ENCODE measurements at places on chromosomes 16 and 17.

GRCh38 chr17:79027925-79028491, 4.0 kb downstream of the C1QTNF1 start:
- no peak for DNase-seq

- DNase-seq, result no peak
These were observed 8.9 kb downstream of the LRRC75A start for GRCh38 chr17:16483021-16483645.

- DNase-seq, result no peak
These were observed 3.8 kb upstream of the TMEM100 start for GRCh38 chr17:55726440-55726839.

GRCh38 chr16:711548-712320, 3.2 kb upstream of the METRN start:
- peak; percentile 69 for DNase-seq

- peak; percentile 55 for DNase-seq
These were observed 18.3 kb downstream of the CIITA start for GRCh38 chr16:10895053-10895946.

DNA sequence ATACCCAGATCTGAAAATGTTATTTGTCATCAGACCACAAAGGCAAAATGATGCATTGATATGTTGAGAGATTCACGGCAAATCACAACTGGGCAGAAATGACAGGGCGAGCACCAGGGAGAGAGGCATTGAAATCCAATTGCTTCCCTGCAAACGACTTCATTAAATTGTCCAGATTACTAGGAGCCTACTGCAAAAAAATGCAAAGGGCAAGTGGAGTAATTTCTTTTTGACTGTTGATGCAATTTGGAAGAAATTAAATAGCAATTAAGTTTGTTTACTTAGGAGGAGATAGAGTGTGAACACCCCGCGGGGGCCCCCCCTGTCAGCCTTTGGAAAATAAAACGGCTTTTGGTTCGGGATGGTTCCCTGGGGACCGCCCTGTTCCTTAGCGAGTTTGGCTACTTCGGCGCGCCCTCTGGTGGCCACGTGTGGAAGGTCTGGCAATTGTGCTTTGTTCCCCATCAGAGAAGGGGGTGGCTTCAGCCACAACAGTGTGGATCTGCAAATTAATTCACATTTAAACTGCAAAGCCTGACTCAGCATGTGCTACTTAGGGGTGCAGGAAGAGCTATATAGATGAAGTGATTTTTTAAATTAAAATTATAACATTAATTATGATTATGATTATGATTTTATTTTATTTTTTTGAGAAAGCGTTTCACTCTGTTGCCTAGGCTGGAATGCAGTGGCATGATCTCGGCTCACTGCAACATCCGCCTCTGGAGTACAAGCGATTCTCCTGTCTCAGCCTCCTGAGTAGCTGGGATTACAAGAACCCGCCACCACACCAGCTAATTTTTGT, 14.5 kb upstream of the TMC7 start:
- peak; percentile 77 for DNase-seq

- DNase-seq, result peak; percentile 86
These were observed 1.6 kb downstream of the ZNF598 start for GRCh38 chr16:2008009-2008526.

GRCh38 chr16:12111819-12112218, 135.3 kb downstream of the SNX29 start:
- no peak for DNase-seq

DNA sequence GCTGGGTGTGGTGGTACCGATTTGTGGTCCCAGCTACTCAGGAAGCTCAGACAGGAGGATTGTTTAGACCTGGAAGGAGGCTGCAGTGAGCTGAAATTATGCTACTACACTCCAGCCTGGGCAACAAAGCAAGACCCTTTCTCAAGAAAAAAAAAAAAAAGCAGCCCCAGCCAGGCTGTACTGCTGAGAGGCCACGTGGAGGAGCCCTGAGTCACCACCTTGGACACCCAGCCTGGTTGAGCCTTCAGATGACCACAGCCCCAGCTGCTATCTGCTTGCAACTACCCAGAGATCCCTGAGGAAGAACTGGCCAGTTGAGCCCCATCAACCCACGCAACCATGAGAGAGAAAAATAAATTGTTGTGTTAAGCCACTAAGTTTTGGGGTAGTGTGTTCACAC, 23.6 kb upstream of the GPRC5C start:
- peak; percentile 62 for DNase-seq

DNA sequence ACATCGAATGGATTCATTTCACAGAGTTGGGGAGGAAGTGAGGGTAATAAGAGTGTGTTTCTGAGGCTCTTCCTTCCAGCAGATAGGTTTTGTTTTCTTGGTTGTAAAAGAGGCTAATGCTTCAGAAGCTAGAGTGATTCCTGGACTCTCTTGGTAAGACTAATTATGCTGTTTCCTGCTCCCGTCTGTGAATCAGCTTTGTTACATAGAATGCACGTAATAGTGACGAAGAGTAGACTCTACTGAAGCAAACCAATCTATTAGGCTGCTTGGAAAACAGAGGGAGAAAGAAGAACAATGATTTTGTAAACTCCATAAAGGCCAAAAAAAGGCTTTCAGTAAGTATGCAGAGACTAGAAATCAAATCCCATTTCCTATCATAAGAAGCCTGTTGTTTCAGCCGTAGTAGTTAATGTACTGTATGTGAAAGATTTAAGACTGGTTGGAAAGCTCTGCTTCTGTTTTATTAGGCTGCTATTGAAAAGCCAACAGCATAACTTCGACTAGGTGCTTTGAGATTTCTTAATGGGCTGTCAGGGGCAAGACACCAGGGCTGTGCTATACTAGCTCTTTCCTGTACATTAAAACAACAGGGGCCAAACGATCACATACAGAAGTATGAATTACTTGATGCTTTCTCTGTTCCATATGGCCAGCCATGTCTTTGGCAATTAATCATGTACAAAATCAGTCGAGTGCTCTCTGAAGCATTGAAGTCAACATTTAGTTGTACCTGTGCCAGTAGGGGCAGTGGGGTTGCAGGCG, 219.0 kb downstream of the FTO start:
- DNase-seq, result no peak

DNA sequence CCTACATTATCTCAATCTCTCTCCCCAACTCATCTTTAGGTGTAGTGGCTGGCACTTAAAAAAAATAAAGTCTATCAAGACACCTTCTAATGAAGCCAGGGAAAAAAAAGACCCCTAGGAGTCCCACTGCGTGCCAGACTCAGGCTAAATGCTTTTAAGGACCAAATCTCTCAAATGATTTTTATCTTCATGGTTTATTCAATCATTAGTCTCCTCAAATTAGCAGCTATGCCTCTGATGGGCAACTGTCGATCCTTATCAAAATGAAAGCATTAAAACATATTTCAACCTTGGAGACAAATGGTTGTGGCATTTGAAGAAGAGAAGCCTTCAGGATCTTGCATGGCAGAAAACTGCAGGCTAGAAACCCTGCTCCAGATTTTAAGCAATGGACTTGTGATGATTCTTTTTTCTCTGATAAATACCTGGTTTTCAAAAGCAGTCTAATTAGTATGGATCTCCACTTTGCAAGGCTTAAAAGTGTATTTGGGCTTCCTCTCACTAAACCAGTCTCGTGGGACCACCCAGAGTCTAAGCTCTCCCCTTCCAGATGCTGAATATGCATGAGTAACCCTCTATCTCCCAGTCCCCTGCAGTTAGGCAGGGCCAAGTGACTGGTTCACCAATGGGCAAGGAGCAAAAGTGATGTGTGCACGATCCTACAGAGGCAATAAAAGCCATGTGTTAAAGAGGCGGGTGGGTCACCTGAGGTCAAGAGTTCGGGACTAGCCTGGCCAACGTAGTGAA, 14.9 kb downstream of the ITPRIPL2 start:
- DNase-seq, result no peak

DNA sequence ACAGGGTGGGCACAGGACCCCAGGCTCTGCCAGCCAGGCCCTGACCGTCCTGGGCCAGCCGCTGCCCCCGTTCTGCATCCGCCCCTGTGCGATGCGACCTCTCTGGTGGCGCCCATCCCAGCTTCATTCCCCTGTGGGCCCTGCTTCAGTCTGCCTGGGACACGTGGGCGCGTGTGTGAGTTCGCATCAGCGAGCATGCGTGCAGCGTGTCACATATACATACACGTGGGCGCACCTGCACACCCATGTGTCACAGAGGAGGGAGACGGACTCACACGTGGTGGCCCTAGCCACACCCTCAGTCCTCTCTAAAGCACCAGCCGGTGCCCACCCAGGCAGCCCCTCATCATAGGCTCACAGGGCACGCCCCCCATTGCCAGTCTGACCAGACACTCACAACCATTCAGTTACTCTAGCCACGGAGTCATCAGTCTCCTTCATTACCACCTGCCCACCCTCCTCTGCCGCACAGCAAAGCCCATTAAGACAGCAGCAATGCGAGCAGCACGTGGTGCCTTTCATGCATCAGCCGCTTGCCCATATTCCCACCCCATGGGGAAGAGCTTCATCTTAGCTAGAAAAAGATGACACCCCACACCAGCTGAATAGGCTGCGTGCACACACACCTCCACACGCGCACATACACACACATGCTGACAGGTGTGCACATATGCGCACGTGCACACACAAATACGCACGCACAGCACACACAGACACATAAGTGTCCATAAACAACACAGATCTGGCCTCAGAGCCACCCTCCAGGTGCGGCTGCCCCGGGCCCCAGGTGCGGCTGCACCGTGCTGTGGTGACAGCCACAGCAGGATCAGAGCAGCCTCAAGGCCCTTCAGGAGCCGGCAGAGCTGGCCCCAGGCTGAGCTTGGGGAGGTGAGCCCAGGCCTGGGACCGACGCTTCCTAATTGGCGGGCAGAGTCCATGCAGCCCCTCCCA, 9.5 kb upstream of the CDH15 start:
- DNase-seq, result no peak

GRCh38 chr16:1362807-1363206, 11.1 kb downstream of the GNPTG start:
- no peak for DNase-seq

- DNase-seq, result no peak
These were observed 52.2 kb upstream of the TMC5 start for GRCh38 chr16:19365486-19365885.

DNA sequence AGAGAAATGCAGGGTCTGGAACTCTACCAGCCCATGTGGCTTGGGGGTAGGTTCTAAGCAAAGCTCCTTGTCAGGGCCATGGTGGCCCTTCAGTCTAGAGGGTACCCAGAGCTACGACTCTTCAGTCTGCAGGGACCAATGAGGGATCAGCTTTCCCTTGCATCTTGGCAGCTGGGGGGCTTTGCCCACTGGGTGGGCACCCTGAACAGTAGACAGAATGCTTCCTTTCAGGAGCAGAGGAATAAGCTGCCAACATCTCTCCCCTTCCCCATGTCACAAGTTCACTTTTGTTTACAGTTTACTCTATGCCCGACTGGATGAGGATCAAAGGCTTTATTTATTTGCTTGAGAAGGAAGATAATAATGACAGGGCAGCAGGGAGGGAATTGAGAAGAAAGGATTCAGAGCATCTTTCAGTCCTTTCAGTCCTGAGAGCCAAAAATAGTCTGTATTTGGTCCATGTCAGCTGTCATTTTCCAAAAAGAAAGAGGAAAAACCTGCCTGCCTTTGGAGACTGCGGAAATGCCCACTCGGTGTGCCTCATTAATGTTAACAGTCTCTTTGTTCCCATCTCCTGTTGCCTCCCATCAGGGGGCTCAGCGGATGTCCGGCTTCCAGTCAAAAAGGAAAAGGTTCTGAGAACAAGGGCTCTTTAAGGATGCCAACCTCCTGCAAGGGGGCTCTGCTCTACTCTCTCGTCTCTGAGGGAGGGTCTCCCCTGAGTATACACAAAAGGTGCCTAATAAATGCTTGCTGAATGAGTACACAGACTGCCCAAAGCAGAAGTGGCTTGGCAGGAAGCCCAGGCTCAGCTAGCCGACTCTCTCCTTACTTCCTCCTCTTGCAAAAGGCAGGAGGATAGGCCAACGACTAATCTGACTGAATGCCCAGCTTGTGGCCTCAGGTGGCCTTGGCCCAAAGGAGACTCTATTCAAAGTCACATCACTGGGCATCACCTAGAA, 17.1 kb downstream of the TRAF4 start:
- peak; percentile 72 for DNase-seq

GRCh38 chr17:40551879-40552768, 13.1 kb downstream of the CCR7 start:
- DNase-seq, result no peak

DNA sequence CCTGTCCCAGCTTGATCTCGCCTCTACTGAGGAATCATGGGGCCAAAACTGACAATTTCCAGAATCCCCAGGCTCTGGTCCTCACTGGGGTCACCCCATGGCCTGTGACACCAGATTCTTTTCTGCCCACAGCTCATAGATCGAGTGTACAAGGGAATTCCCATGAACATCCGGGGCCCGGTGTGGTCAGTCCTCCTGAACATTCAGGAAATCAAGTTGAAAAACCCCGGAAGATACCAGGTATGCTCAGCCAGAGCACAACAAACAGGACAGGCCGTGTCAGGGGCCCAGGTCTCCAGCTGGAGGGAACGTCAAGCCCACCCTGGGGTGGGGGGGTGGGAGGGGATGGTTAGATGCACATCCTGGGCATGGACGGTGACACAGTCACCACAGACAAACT, 17.5 kb downstream of the USP6 start:
- DNase-seq, result no peak

DNA sequence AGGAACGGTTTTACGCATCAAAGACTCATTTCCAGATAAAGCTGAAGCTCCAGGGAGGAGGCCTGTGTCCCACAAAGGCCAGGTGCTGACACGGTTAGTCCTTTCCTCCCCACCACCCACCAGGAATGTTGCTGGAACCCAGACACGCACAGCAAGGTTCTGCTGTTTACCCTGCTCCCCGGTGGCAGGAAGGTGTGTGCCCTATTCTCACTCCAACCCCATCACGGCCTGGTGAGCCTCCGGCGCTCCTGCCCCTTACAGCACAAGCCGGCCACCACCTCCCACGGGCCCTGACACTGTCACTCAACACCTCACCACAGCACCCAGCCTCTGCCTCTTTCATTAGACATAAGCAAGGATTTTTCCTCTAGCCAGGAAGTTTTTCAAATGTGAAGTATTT, 47.8 kb downstream of the ANKRD11 start:
- no peak for DNase-seq

DNA sequence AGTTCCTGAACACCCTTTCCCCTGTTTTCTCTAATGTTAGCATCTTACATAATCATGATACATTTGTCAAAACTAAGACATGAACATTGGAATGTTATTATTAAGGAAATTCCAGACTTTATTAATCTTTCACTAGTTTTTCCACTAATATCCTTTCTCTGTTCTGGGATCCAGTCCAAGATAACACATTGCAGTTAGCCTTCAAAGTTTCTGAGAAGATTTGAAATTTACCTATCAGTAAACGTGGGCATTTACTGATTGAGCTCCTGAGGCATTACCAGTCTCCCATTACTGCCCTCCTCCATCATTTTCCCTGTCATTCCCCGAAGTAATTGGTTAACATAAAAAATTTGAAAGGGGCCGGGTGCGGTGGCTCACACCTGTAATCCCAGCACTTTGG, 5.7 kb upstream of the CD300LG start:
- DNase-seq, result no peak

DNA sequence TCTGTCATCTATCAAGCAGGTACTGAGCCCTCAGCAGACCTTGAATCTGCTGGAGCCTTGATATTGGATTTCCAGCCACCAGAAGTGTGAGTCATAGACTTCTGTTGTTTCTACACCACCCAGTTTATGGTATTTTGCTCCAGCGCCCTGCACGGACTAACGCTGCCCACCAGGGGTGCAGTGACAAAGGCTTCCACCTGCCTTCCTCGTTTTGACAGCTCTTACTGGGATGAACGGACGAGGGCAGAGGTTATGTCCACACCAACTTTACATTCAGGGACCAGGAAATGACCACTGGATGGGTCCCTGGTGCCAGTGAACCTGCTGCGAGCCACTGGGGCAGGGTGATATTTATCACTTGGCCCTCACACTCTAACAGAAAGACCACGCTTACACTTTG, 66.6 kb upstream of the CBX4 start:
- DNase-seq, result peak; percentile 76
